AG04450 (cell line): ENCODE measurements at places on chromosomes 6 and 20.
A peak's percentile ranks its signal among the peaks of the same experiment; 100 is the strongest.

- DNase-seq = peak; percentile 64
Measured at GRCh38 chr20:8693709-8694108, 375.2 kb upstream of the PLCB4 start.

GRCh38 chr20:17816804-17817587 lies 117.2 kb downstream of the BANF2 start:
- no peak for DNase-seq

GRCh38 chr20:57986666-57987065 lies 241.8 kb downstream of the ANKRD60 start:
- DNase-seq = no peak

- DNase-seq = no peak
Measured at GRCh38 chr20:37278966-37279590, 10.4 kb upstream of the MANBAL start.

DNA sequence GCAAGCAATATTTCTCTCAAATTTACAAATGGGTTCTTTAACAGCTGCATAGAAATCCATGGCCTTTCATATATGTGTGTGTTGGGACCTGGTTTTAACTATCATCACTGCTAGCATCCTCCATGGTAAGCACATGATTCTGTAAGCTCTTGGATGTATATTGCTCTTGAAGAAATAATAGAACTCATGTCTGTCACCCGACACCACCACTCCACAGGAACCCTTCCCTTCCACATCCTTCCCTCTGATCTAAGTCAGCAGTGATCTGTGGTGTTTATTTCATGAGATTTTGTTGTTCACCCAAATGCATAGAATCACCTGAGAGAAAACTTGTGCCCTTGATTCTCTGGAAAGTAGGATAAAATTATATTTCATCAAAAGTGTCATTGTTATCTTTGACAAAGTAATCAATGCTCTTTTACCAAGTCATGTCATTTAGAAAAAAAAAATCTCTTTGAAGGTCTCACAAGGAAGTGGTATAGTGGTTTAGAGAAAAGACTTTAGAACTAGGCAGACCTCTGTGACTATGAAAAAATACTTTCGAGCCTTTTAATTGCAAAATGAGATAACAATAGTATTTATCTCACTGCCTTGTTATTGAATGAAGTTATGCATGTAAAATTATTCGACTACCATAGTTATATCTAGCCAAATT lies 649.8 kb upstream of the SLC35B3 start:
- DNase-seq = no peak

GRCh38 chr20:52469128-52469527 lies 277.5 kb upstream of the ZFP64 start:
- no peak for DNase-seq

DNA sequence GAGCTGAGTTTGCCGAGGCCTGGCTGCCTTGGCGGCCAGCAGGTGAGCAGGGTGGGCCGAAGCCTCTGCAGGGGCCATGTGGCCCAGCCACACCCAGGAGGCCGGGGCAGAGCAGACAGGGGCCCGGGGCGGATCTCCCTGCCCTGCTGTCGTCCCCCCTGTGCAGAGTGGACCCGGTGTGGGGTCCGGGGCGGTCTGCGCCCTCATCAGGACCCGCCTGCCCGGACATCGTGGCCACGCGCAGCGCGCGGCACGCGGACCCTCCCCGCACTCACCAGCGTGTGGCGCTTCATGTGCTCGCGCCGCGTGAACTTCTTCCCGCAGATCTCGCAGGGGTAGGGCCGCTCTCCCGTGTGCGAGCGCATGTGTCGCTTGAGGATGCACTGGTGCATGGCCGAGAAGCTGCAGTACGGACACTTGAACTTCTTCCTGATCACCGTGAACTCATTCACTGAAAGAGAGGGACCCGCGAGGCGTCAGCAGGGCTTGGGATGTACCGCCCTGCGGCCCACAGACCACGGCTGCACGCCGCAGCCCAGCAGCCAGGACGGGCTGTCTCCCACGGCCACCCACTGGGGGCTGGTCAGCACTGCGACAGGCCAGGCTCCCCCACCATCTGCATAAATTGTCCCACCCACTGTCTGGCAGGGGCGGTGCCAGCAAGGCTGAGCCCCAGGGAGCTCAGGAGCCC lies 13.0 kb downstream of the SLC2A4RG start:
- DNase-seq = no peak

GRCh38 chr6:39301606-39302005 lies 12.6 kb downstream of the KCNK17 start:
- DNase-seq = no peak

DNA sequence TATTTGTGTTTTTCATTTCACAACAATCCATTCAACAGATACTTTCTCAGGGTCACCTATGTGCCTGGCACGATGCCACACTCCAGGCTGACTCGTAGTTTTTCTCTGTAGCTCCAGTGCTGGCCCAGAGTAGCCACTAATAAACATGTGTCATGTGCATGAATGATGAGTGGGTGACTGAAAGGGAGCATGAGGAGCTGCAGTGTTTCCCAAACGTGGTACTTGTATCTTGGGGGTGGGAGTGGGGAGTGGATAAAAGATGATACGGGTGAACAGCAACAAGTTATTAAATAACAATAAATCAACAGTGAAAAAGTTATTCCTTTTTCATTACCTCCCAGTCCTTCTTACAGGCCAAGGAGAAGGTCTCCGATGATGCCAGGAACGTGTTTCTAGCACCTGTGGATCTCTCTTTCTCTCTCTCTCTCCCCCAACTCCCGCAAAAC lies 17.1 kb downstream of the SRXN1 start:
- no peak for DNase-seq

GRCh38 chr20:21125072-21125848 lies 622 bp upstream of the KIZ start:
- no peak for DNase-seq

- DNase-seq = no peak
Measured at GRCh38 chr20:2136275-2136674, 34.6 kb downstream of the STK35 start.

DNA sequence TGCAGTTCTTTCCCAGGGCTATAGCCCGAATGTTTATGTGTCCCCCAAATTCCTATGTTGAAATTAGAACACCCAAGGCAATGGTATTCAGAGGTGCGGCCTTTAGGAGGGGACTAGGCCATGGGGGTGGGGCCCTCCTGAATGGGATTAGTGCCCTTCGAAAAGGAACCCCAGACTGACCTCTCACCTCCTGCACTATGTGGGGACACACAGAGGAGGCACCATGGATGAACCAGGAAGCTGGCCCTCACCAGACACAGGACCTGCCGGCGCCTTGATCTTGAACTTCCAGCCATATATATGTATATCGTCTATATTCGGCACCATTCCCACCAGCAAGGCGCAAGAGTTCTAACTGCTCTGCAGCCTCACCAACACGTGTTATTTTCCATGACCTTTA lies 101.5 kb upstream of the BHLHE23 start:
- no peak for DNase-seq

DNA sequence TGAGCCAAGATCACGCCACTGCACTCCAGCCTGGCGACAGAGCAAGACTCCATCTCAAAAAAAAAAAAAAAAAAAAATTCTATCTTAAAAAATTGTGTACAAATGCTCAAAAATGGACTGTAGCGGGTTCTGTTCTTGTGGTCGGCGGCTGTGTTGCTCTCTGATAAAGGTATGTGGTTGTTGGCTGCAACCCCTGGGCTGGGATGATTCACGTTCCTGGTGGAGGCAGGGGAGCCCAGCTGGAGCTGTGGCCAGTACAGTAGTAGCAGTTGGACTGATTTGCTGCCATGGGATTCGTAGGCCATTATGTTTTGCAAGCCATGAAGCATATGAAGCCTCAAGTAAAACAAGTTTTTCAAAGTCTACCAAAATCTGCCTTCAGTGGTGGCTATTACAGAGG lies 22.3 kb downstream of the MDN1 start:
- peak; percentile 27 for DNase-seq

DNA sequence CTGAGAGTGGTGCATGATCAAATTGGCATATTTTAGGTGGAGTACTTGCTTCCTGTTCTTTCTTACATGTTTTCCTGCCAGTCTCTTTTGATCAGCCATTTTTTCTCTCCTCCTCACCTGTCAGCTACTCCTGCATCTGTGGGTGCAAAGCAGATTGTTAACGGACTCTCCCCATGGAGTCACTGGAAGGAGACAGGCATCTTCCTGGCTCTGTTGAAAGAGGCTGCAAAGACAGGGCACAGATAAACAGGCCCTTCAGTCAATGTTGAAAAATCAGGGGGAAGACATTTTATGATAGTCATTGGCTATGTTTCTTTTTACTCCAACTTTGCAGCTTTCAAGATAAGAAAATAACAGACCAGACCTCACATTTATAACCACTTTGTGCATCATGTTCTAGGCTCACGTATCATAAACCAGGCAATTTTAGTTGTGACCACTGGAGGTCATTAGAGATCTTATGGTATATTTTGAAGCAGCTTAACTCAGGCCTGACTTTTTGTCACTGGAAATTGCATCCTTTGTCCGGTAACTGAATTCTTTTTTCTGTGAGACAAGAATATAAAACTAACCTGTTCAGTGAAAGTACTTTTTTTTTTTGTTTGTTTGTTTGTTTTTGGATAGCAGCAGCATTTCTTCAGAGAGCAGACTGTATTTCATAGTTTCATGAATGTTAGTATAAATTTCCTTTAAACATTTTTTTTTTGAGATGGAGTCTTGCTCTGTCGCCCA lies 20.1 kb downstream of the ECT2L start:
- peak; percentile 33 for DNase-seq

- no peak for DNase-seq
Measured at GRCh38 chr20:47665221-47665991, 119.9 kb downstream of the SULF2 start.

DNA sequence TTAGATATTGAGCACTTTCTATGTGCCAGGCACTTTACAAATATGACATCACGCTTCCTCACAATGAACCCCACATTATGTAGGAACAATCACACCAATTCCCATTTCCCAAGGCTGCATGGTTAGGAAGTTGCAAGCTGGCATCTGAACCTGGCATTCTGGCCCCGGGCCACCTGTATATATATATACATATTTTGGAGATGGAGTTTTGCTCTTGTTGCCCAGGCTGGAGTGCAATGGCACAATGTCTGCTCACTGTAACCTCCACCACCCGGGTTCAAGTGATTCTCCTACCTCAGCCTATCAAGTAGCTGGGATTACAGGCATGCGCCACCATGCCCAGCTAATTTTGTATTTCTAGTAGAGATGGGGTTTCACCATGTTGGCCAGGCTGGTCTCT lies 30.4 kb downstream of the SRC start:
- no peak for DNase-seq

- peak; percentile 21 for DNase-seq
Measured at GRCh38 chr6:27295301-27296079, 16.6 kb downstream of the POM121L2 start.

GRCh38 chr6:112841553-112842329 lies 494.6 kb downstream of the RFPL4B start:
- no peak for DNase-seq

GRCh38 chr20:6765469-6766058 lies 1.9 kb upstream of the BMP2 start:
- DNase-seq = peak; percentile 34

- DNase-seq = peak; percentile 48
Measured at GRCh38 chr6:22025468-22026163, 271.2 kb downstream of the PRL start.

- no peak for DNase-seq
Measured at GRCh38 chr6:134729561-134729960, 220.3 kb downstream of the ALDH8A1 start.

DNA sequence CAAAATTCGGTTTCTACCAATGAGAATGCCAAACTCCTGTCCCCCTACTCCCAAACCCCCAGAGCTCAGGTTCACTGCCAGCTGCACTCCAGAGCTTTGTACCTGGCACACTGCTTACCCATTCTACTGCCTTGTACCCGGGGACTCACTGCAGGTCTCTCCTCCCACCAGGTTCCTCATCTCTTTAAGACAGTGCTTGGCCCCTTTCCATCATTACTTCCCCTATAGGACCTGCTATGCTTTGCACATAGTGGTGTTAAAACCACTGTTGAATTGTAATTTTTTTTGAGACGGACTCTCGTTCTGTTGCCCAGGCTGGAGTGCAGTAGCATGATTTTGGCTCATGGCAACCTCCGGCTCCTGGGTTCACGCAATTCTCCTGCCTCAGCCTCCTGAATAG lies 25.9 kb downstream of the LYRM4 start:
- DNase-seq = no peak

- no peak for DNase-seq
Measured at GRCh38 chr6:148035806-148036390, 306.7 kb upstream of the SASH1 start.

- peak; percentile 13 for DNase-seq
Measured at GRCh38 chr6:39688494-39688893, 36.7 kb downstream of the KIF6 start.

GRCh38 chr6:169244684-169245383 lies 8.8 kb downstream of the THBS2 start:
- DNase-seq = no peak

- DNase-seq = no peak
Measured at GRCh38 chr6:43766964-43767461, 3.0 kb upstream of the VEGFA start.

DNA sequence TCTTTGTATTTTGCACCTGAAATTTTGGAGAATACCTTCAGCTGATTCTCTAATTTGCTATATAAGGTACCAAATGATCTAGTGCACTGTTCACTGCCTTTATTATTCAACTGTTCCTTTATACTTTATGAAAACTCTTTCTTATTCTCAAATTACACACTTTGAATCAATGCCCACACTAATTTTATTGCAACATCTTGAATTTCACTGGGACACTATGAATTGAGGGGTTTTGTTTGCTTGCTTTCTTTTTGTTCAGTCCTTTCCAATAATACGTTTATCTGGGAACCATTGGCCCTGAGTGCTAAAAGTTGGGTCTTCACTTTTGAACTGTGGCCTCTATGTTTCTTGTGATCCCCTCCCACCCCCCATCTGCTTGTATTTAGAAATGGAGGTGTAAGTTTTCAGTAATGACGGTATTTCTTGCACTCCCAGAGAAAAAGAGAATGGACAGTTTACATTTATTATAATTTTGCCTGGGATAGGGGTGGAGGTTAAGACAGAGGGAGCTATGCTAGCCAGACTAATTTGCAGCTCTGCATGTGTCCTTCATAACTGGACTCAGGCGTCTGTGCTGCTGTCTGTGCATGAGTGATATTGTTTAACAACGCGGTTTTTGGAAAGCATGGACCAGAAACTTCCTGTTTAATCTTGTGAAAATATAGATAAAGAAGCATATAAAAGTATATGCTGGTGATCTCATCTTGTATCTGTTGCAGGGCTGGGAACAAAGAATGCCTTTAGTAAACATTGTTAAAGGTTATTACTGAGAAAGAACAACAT lies 98.1 kb downstream of the DNAH8 start:
- no peak for DNase-seq

DNA sequence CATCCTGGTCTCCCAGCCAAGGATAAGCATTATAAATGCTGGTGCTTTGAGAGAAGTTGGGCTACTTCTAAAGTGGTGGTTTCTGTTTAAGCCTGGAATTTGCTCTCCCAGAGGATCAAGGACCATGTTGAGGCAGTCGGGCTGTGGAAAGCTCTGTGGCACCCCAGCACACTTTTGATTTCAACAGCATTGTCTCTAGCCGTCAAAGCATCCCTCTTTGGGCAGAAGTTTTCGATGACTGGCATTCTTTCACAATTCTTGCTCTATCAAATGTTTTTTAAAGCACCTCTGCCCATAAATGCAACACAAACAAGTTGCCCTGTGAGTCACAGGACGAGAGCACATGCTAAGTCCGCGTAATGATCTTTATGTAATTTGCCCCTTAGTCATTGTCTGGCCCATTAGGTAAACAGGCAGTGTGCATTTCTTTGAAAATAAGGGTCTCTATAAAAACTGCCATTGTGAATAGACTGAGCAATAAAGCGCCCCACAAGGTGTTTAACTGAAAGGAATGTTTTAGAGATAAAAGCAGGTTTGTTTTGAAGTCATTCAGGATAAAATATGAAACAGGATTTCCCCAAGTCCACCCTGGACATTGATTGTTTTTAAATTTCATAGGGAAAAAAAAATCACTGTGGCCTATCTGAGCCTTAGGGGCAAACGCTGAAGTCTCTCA lies 44.7 kb upstream of the FOXQ1 start:
- no peak for DNase-seq
